ENCODE measurements at places on chromosomes 2 and 18. TPM values are rescaled to one million over a fixed set of nuclear protein-coding genes. Genes with fewer than 3 reads are reported as not detected.

The FLACC1 gene
- 0.84 TPM for total RNA-seq

The EVA1A gene
- not detected for total RNA-seq

- no peaks in the 10 kb centered on the region for H3K36me3 ChIP-seq
- no peak overlapping the region for H3K27ac ChIP-seq
- H3K27me3 ChIP-seq = no peaks in the 10 kb centered on the region
- H3K4me3 ChIP-seq = no peak overlapping the region
- H3K4me1 ChIP-seq = no peaks in the 10 kb centered on the region
Measured at GRCh38 chr2:16860627-16861026, 195.0 kb upstream of the CYRIA start.

GRCh38 chr2:37894047-37894446 lies 31.0 kb upstream of the RMDN2 start:
- H3K4me1 ChIP-seq = peaks cover 12% of the 10 kb centered on the region
- H3K27ac ChIP-seq = no peak overlapping the region
- H3K4me3 ChIP-seq = no peak overlapping the region
- no peaks in the 10 kb centered on the region for H3K36me3 ChIP-seq
- no peak for DNase-seq
- peaks cover 14% of the 10 kb centered on the region for H3K27me3 ChIP-seq

DNA sequence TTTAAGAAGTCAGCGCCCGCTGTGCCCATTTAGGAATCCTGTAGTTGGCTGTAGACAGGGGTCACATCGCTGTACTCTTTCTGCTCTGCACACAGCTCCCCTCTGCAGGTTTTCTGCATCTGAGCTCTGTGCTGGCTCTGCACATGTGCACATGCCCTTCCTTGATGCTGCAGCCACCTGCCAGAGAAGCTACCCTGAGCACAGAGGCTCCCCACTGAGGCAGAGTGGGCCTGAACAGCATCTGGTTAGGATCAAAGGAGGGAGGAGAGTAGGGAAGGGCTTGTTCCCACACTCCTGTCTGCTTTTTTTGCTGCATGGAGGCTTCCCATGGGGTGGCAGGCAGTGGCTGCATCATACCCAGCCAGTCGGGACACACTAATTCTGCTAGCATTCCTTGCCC lies 238.9 kb downstream of the FHOD3 start:
- no peak for DNase-seq
- H3K4me1 ChIP-seq = peaks cover 7% of the 10 kb centered on the region
